Stimulated activated CD8-positive, alpha-beta memory T cell treated with anti-CD3 and anti-CD28 coated beads, Interleukin-2, amount 100 ng/mL, for 1 hour (primary cell): ENCODE measurements at places on chromosomes 4 and X.

DNA sequence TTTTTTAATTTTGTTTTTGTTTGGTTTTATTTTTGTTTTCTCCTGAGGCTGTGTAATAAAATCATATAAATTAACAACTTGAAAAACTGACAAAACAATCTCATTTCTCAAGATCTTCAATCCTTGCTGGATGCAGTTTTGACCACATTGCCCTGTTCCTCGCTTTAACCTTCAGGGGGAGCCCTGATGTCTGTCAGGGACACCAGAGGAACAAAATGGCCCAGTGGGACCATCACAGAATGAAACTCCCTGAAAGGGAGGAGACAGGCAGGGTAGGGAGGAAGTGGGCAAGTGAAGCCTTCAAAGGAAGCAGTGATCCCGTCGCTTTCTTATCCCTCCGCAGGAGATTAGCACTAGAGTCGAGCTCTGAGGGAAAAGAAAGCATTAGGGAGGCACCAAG is 274.9 kb upstream of the LDB2 start:
- no peak for DNase-seq

- no peak for DNase-seq
These were observed 105.3 kb downstream of the KDR start for GRCh38 chr4:55020131-55020530.

GRCh38 chr4:80431203-80431965 is 95.9 kb downstream of the CFAP299 start:
- no peak for DNase-seq

GRCh38 chr4:137474711-137475301 is 57.5 kb downstream of the PCDH18 start:
- no peak for DNase-seq

DNA sequence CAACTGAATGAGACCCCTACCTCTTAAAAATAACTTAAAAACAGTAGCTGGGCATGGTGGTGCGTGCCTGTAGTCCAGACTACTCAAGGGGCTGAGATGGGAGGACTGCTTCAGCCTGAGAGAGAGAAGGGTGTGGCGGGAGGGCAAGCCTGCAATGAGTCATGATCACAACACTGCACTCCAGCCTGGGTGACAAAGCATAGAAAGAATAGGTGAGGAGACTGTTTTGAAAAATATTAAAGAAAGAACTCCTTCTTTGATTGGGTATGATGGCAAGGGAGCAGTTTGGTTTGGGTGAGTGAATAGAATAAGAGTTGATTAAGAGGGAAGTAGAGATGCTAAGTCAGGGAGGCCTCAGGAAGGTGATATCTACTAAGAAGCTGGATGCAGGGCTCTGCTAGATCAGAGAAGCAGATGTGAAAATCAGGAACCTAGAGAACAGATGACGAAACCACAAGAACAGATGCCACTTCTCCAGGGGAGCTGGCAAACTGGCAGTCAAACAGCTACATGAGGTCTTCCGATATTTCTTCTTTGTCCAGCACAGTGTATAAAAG is 318.6 kb downstream of the OPHN1 start:
- DNase-seq, result no peak

- no peak for DNase-seq
These were observed 174.9 kb upstream of the SMARCAD1 start for GRCh38 chr4:94032754-94033153.

GRCh38 chr4:179728305-179728704 is 2286.1 kb upstream of the AGA start:
- DNase-seq, result no peak

GRCh38 chr4:168882650-168883233 is 127.3 kb downstream of the CBR4 start:
- DNase-seq, result no peak

DNA sequence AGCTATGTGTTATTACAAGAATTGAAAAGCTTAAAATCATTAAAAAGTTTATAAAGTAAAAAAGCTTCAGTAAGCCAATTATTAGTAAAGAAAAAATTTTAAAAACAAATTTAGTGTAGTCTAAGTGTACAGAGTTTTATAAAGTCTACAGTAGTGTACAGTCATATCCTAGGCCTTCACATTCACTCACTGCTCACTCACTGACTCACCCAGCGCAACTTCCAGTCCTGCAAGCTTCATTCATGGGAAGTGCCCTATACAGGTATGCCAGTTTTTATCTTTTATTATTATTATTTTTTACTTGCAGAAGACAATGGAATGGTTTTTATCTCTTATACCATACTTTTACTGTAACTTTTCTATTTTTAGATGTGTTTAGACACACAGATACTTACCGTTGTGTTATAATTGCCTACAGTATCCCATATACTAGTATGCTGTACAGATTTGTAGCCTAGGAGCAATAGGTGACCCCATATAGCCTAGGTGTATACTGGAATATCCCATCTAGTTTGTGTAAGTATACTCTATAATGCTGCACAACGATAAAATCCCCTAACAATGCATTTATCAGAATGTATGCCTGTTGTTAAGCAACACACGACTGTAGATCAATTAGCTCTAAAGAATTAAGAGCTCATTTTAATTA is 230.7 kb downstream of the DCLK2 start:
- no peak for DNase-seq

- DNase-seq, result no peak
These were observed 102.9 kb upstream of the PAQR3 start for GRCh38 chr4:79042079-79042674.

DNA sequence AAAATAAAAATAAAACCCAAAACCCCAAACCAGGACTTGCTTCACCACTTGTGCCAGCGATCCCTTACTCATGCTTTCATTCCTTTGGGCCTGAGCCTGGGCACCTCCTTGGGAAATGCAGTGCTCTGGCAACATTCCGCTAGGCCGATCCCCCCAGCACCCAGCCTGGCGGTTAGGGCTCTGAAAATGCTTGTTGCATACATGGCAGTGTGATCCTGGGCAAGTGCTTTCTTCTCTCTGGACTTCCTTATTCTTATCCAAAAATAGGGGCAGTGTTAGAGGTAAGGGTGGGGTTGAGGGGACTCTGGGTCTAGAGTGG is 4.6 kb downstream of the ZNF185 start:
- DNase-seq, result no peak

- no peak for DNase-seq
These were observed 615.4 kb upstream of the ZFP42 start for GRCh38 chr4:187380181-187380581.
